ENCODE measurements at places on chromosomes 5 and 9.

DNA sequence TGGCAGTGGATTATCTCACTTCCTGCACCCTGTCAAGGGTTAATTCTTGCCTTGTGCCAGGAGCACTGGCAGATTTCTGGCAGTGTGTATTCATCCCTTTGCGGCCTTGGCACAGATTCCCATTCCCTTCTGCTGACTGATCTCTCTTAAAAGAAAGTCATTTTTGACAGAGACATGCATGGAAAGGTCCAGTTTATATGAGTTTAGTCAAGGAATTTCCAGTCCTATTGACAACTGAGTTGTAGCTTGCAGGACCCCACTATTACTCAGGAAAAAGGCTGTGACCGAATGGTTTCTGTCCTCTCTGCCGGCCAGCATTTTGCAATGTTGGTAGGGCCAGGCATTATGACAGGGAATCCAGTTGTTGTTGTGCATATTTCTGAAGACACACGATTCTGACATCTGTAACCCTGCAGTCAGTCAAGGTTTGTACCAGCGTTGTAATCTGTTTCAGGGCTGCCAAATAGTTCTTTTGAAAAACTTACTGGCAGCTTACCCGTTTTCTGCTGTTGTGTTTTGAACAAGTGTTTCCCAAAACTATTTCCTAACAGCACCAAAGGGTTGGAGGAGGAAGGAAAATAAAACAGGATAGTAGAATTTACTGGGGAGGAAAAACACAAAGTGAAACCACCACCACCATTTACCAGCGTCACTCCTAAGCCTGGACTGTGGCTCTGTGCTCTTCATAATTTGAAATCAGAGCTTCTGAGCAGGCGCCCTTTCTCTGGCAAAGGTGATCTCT, 243.4 kb upstream of the KLF4 start:
- DNase-seq: no peak

DNA sequence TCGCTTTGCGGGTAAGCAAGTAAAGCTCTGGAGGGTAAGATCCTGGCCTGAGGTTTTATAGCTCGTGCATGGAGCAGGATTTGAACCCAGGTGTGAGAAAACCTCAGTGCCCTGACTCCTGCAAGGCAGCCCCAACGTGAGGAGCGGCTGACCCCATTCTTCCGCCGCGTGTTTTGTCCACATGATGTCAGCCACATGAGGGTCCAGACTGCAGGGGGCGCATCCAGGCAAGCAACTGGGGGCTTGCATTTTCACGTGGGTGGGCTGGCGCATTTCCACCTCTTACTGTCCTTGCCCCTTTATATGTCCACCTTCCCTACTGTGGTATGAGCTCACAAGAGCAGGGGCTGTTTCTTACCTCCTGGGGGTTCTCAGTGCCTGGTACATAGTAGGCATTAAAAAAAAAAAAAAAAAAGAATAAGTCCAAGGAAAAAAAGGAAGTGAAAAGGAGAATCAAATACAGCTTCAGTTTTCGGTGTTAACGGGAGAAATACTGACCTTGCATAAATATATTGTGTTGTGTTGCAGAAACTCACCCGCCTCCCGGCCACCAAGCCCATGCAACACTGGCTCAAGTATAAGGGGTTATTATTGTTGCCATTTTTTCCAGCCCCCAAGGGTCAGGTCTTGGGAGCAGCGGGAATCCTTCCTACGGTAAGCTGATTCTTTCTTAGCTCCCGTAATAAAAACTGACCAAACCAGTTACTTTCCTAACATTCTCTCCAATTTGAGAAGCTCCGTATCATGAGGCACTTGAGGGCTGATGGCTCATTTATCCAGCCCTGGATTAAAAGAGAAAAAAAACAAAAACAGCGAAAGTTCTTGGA, 15.0 kb downstream of the TLX3 start:
- DNase-seq: no peak

DNA sequence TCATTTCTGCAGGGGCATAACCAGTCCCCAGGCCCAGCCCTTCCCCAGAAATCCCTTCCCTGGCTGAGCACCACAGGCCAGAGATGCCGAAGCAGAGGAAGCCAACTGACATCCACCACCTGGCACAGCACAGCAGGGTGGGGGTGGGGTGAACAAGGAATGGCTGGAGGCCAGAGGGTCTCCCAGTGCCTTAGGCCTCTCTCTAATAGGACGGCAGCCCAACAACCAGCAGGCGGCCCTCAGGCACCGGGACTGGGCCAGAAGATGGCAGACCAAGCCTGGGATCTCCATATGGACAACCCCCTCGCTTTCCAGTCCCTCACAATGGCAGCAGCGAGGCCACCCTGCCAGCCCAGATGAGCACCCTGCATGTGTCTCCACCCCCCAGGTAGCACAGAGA, 13.2 kb downstream of the PDLIM4 start:
- DNase-seq: peak; percentile 53

DNA sequence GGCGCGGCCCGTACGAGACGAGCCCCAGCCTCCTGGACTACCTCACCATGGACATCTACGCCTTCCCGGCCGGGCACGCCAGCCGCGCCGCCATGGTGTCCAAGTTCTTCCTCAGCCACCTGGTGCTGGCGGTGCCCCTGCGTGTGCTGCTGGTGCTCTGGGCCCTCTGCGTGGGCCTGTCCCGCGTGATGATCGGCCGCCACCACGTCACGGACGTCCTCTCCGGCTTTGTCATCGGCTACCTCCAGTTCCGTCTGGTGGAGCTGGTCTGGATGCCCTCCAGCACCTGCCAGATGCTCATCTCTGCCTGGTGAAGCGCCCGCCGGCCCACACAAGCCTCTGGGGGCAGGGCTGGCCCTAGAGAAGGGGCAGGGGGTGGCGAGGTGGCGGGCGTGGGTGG, 18.5 kb downstream of the PLPP7 start:
- DNase-seq: no peak

GRCh38 chr9:124008303-124008693, 3.3 kb upstream of the LHX2 start:
- no peak for DNase-seq

- no peak for DNase-seq
Measured at GRCh38 chr9:87673446-87674120, 52.3 kb upstream of the CTSL start.

- DNase-seq: no peak
Measured at GRCh38 chr5:10689391-10690081, 71.5 kb downstream of the DAP start.

GRCh38 chr9:34347800-34348158, 18.4 kb downstream of the NUDT2 start:
- no peak for DNase-seq

DNA sequence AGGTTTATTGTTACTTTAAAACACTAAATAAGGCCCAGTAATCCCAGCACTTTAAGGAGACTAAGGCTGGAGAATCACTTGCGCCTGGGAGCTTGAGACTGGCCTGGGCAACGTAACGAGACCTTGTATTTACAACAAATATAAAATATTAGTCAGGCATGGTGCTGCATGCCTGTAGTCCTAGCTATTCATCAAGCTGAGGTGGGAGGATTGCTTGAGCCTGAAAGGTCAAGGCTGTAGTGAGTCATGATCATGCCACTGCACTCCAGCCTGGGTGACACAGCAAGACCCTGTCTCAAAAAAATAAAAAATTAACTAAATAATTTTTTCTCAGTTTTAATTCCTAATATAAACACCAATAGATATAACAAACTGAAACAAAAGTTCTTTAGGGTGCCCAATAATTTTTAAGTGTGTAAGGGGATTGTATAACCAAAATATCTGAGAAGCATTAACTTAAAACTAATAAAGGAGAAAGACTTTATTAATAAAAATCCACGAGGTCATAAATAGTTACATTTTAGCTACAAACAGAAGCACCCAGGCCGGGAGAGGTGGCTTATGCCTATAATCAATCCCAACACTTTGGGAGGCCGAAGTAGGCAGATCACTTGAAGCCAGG, 32.7 kb downstream of the FAM13B start:
- no peak for DNase-seq

GRCh38 chr9:16257604-16258003, 612.9 kb downstream of the BNC2 start:
- DNase-seq: no peak

DNA sequence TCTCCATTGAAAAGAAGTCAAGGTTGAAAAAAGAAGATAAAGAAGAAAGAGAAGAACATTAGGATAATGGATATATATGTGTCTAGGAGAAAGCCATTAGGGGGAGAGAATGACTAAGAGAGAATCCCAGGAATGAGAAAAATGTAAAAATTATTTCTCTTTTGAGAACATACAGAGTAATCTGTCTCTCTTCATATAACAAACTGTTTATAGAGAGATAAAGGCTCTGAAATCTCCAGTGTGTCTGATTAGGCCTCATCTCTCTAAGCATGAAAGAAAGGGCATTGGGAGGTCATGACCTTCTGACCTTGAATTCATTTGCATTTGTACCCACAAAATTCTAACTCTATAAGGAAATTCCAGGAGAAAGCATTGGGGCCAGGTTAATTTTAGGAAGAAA, 3.5 kb upstream of the MPDZ start:
- DNase-seq: no peak

DNA sequence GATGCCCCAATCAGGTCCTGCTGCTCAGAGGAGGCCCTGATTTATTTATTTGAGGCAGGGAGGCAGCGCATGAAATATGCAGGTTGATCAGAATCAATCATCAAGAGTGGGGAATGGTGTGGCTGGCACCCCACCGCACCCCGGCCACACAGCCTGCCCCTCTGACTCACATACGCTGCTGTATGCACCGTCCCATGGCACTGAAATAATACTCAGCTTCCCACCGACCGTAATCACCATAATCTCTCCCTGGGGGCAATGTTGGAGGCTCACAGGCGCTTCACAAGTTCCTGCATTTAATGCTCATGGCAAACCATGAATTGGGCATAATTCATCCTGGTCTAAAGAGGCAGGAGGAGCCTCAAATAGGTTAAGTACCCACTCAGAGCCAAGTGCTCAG, 141.2 kb upstream of the TBC1D2 start:
- DNase-seq: no peak

GRCh38 chr5:135039271-135040033, 5.4 kb upstream of the PITX1 start:
- DNase-seq: no peak

DNA sequence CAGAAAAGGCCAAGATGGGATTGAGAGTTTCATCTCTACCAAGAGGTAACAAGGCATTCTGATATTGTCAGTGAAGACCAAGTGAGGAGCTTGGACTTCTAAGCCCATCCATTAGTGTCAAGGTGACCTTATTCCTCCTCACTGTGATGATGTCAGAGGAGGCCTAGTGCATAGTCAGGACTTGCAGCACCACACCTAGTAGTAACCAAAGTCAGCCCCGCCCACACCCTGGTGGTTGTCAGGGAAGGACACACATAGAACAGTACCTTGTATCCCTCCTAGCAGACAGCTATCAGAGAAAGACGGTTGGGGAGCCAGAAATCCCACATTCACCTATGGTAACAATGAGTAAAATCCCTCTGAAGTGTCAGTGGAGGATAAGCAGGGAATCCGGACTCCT, 111.7 kb downstream of the AP3B1 start:
- DNase-seq: no peak

GRCh38 chr9:123003466-123003865, 30.0 kb upstream of the GPR21 start:
- DNase-seq: no peak

DNA sequence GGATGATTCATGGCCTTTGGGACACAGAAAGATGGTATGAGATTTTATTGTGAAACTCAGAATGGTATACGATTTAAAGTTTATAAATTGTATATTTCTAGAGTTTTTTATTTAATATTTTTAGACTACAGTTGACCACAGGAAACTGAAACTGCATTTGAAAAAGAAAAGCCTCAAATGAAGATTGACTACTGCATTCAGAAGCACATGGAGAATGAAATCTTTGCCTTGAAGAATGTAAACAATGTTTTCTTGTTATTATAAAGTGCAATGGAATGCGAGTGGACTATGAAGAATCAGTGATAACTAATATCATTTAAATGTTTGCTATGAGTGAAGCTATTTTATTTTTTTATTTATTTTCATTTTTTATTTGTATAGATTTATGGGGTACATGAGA, 169.1 kb upstream of the CDH18 start:
- DNase-seq: no peak

DNA sequence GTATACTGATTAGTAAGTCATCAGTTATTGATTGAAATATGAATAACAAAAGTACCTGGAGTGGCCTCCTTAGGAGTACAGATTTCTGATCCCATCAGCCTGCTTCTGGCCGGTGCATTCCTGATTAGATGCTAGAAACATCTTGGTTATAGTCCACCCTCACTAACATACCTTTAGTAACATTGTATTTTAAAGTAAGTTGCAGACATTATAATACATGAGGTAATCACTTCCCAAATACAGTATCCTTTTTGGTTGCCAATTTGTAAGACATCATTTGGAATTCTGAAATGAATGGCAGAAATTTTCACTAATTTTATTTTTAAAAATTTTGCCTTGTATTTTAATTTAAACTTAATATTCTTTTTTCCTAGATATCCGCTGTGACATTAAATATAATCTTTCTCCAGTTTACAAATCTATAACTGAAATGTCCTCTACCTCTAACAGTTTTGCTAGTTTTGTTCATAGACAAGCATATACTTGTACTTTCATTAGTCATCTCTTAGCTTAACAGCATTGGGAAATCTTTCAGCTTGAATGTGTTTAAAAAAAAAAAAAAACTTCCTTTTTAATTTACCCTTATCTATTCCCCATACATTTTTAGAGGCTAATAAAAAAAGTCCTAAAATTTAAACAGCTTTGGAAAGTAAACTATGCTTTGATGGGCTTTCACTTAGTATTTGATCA, 178.9 kb downstream of the XRCC4 start:
- no peak for DNase-seq

- DNase-seq: no peak
Measured at GRCh38 chr5:129019401-129019908, 54.2 kb downstream of the SLC27A6 start.

DNA sequence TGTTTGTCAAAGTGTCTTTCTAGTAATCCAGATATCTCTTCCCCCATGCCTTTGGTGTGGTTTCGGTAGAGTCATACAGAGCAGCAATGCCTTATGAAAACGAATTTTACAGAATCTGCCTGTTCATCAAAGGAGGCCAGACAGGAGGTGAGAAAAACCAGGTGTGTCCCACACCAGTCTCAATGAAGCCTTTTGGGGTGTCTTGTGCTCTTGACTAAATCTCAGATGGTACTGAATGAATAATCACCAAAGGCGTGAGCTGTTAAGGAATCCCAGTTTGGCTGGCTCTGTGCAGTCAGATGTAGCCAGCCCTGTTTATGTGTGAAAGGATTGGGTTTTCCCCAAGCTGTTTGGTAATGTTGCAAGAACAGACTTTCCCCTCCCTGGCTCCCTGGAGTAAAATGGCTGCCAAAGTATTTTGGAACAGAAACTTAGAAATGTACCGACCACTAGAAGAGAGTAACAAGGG, 70.8 kb upstream of the CDKN2B start:
- peak; percentile 66 for DNase-seq

DNA sequence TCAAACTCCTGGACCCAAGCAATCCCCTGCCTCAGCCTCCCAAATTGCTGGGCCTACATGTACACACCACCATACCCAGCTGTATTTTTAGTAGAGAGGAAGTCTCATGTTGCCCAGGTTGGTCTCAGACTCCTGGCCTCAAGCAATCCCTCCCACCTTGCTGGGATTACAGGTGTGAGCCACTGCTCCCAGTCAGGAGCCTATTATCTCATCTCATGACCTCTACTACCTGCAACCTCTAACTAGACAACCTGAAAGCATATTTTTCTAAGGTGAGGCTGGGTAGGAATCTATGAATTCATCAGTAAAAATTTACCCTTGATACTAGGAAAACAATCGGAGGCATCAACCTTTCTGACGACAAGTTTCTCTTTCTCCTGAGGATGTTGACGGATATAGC, 10.0 kb downstream of the FAM13B start:
- no peak for DNase-seq

Data from activated naive CD4-positive, alpha-beta T cell treated with anti-CD3 and anti-CD28 coated beads, Interleukin-2, amount 50 U/mL, for 72 hours (primary cell).